Stimulated activated CD8-positive, alpha-beta memory T cell treated with anti-CD3 and anti-CD28 coated beads, Interleukin-15, amount 100 ng/mL, for 4 hours (primary cell): ENCODE measurements at places on chromosomes 7 and 10.

DNA sequence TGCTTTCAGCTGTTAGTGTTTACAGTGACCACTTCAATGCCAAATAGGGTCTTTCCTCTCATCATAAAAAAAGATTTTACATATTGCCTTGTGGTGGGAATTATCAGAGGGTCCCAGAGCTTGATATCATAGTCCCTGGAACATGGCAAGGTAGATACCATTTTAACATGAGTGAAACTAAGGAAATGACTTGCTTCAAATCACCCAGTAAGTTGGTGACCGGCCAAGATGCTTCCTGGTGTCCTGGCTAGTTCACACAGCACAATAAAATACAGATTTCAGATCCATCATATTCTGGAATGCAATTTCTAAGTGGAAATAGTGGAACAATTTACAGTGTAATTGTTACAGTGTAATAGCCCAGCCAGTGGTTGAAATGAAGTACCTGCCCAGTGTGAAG lies 36.6 kb downstream of the CNNM1 start:
- DNase-seq: no peak

DNA sequence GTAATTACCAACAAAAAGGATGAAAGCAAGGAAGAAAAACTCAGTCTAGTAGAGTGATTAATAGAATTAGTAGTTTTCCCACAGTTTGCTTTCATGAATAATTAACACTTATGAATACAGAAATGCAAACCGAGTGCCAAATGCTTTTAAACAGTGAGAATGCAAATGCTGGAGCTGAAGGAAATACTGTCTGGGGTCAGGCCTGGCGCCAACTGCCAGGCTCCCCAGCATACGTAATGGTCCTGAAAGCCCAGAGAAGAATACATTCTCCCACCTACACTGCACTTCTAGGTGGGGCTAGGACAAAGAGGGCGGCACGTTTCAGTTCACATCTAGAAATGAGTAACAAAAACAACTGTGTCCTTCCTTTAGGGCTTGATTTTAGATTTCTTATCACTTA lies 30.0 kb downstream of the GLUD1 start:
- no peak for DNase-seq

DNA sequence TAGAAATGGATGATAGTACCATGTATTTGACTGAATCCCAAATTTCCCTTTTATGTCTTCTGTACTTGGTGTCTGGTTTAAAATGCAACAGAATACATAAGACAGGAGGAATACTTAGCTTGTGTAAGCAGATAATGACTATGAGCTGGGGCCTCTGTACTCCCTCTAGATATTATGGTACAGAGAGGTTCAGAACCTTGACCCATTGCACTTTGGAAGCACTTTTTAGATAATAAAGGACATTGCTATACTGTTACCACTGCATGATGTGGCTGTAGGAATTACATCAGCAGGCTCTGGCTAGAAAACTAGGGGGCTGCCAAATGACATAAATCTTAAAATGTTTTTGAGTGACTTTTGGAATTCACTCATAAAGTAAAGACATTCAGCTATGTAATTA lies 526.6 kb downstream of the SORCS1 start:
- no peak for DNase-seq

DNA sequence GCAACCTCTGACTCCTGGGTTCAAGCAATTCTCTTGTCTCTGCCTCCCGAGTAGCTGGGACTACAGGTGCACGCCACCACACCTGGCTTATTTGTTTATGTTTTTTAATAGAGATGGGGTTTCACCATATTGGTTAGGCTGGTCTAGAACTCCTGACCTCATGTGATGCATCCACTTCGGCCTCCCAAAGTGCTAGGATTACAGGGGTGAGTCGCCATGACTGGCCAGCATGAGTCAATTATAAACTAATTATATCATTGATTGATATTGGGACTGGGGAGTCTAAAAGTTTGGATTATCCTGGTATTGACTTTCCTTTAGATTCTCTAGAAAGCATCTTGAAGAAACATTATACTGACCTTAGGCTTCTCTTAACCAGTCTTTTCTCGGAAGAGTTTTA lies 73.9 kb upstream of the CCNY start:
- DNase-seq: no peak

GRCh38 chr7:69754476-69754875 lies 156.2 kb downstream of the AUTS2 start:
- DNase-seq: no peak

DNA sequence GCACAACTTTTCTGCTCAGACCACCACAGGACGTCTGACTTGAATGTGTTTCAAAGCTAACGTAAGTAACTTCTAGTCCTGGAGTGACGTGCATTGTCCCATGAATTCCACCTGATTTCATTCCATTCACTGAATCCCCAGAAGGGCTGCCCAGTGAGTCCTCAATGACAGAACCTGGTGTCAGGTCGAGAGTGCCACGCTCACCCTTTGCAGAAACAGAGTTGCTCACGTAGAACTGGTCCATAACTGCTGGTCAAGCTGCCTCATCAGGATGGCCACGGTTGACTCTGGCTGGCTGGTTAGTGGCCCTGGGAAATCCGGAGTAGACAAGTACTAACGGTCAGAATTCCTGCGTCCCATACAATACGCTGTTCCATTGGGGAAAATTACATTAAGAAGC lies 50.6 kb upstream of the UBE3C start:
- no peak for DNase-seq

DNA sequence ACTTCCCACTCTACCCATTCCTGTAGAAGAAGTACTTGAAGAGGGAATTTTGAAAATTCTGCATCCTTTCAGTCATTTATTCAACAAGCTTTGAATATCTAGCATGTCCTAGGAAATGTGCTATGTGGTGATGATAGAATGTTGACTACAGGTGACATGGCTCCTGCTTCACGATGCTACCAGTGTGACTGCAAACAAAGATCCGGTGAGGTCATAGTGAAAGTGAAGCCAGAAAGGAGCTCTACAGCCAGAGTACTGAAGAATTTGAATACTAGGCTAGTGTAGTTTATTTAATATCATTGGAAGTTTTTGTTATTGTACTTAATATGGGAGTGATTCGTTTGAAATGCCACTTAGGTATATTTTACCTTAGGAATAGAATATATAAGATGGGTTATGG lies 348.1 kb downstream of the TFEC start:
- DNase-seq: no peak

GRCh38 chr7:6563936-6564770 lies 12.9 kb upstream of the GRID2IP start:
- no peak for DNase-seq

GRCh38 chr7:99822731-99823718 lies 4.8 kb upstream of the CYP3A43 start:
- DNase-seq: no peak
